ENCODE measurements at places on chromosomes 2 and 18.

GRCh38 chr2:9709539-9710285 is 78.9 kb upstream of the YWHAQ start:
- DNase-seq, result no peak

DNA sequence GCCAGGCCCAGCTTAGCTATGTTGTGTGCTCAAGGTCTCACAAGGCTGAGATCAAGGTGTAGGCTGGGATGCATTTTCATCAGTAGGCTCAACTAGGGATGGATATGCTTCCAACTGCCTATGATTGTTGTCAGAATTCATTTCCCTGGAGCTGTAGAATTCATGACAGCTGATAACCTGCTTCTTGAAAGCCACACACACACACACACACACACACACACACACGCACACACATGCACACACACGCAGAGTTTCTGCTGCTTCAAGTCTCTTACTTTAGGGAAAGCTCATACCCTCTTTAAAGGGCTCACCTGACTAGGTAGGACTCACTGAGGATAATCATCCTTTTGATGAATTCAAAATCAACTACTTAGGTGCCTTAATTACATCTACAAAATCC is 8.2 kb upstream of the VPS4B start:
- no peak for DNase-seq

GRCh38 chr18:59233017-59233410 is 13.1 kb downstream of the GRP start:
- no peak for DNase-seq

DNA sequence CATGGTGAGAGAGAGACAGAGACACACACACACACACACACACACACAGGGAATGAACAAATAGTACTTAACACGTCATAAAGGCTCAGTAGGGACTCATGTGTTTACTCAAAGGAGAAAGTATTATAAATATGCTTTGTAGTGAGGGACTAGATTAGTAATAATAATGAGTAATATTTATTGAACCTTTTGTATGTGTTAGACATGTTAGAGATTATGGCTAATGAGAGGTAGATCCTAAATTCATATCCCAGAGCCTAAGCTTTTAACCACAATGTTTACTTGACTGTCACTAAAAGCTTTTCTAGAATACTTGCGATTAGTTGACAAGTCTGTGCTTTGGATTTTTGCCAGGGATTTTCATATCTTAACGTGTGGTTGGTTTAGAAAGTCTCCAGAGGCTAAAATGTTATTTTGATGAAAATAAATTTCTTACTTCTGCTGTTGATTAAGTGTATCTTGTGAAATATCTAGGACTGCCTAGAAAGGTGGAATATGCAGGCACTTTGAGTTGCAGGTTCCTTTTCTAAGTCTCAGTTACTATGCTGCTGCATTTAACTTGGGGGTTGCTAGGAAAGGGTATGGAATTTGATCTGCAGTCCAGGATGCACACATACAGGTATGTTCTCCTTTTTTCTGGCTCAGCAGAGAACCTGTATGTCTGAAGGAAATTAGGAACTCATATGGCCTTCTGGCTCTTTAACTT is 64.5 kb downstream of the UBR3 start:
- DNase-seq, result no peak
